ENCODE measurements at places on chromosomes 7 and 10. TPM values are rescaled to one million over a fixed set of nuclear protein-coding genes. Genes with fewer than 3 reads are reported as not detected.
A peak's percentile ranks its signal among the peaks of the same experiment; 100 is the strongest.

Gene GTF2IRD1
- 31.1 TPM for total RNA-seq

Gene C10orf88
- 8.3 TPM for total RNA-seq

Gene CUZD1
- 0.93 TPM for total RNA-seq

Gene CNTNAP2
- total RNA-seq = 1.1 TPM

Gene NRG3
- total RNA-seq = 35.3 TPM

Gene OR2A42
- not detected for total RNA-seq

Gene AS3MT
- 0.35 TPM for total RNA-seq

- no peak for DNase-seq
- H3K4me1 ChIP-seq = no peaks in the 10 kb centered on the region
- no peak overlapping the region for H3K4me3 ChIP-seq
- H3K36me3 ChIP-seq = no peaks in the 10 kb centered on the region
- no peak overlapping the region for H3K27ac ChIP-seq
These were observed 299.1 kb downstream of the PLXNA4 start for GRCh38 chr7:132276976-132277725.

DNA sequence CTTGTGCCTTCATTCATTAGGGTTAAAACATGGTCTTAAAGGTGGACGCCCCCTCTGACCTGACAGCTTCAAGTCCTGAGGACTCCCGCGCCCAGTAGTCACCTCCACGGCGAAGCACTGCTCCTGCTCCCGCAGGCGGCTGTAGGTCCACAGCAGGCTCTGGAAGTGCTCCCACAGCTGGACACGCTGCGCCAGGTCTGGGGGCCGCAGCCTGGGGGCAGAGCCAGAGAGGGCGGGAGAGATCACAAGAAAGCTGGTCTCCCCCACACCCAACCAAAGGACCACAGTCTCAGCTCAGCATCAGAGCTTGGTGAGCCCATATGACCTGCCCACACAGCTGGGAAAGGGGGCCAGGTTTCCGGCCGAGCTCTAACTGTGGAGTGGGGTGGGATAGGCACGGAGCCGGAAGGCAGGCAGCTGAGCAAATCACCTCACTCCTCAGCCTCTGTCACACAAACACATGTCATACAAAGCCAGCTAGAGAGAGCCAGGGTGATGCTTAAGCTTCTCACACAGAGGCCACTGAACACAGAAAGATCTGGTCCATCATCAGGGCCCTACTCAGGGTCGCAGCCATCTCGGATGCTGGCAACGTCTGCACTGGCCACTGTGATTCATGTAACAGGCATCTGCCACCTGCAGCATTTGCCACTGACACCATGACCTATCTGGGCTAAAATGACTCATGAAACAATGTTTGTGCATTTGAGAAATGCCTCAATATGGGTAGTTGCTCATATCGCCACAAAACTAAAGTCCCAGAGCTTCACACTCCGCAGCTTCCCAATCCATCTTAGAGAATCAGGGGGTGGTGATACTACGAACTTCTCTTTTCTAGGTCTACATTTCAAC, 12.6 kb downstream of the HPS1 start:
- peaks cover 8% of the 10 kb centered on the region for H3K4me1 ChIP-seq
- no peak overlapping the region for H3K4me3 ChIP-seq
- peak; percentile 18 for DNase-seq
- H3K36me3 ChIP-seq = peaks cover 20% of the 10 kb centered on the region

DNA sequence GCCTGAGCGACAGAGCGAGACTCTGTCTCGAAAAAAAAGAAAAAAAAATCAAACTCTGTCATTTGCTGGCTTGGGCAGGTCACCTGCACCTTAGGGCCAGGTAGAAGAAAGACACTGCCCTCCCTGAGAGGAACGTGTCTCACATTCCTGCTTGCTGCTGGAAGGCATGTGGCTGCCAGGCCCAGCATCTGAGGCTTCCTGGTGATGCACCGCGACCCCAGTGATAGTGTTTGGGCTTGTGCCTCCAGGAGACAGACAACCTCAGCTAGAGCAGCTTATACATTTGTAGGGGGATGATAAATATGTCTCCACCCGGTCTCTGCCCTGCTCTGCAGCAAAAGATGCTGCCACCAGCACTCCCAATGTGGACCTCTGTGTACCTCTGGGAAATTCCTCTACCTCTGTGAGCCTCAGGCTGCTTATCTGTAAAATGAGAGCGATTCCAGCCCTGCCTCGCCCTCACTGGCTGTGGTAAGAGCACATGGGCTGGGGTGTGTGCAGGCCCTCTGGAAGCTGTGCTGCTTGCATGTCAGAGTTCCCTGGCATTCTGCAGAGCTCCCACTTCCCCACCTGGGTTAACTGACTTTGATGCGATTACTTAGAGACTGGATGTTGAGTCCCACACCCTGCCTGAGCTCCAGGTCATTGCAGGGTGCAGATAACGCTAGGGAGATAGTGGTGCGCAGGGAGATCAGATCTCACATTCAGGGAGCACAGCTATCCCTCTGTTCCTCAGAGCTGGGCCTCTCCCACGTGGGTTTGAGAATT, 19.9 kb downstream of the SLC29A3 start:
- peak; percentile 21 for DNase-seq
- H3K4me3 ChIP-seq = no peak overlapping the region
- peaks cover 5% of the 10 kb centered on the region for H3K36me3 ChIP-seq
- no peaks in the 10 kb centered on the region for H3K27me3 ChIP-seq

- H3K4me3 ChIP-seq = no peak overlapping the region
- H3K27me3 ChIP-seq = no peaks in the 10 kb centered on the region
- peak overlapping the region; percentile 26 for H3K27ac ChIP-seq
- peaks cover 5% of the 10 kb centered on the region for H3K36me3 ChIP-seq
These were observed 43.6 kb upstream of the BAMBI start for GRCh38 chr10:28633750-28634149.

DNA sequence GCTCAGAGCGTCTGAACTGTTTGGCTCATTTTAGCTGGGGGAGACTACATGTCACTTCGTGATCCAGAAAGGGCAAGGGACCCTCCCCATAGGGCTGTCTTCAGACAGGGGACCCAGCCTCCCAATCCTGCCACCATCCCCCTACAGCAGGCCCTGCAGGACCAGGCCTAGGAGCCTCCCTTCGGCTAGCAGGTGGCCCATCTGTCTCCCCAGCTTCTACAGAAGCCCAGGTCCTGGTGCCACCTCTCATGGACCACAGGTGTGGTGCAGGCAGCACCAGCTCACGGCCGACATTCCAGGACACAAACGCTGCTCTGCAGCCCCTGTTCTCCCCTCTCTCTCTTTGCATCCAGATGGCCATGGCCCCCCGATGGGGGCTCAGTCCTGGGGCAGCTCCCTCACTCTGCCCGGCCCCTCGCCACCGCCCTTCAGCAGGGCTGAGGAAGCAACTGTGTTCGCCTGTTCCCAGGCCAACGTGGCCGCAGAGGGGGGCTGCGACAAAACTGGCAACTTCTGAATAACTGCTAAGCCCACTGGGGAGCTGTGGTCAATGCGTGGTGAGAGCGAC, 10.3 kb downstream of the TECPR1 start:
- no peak overlapping the region for H3K27ac ChIP-seq
- no peaks in the 10 kb centered on the region for H3K36me3 ChIP-seq
- DNase-seq = no peak
- no peaks in the 10 kb centered on the region for H3K27me3 ChIP-seq
- no peak overlapping the region for H3K4me3 ChIP-seq
